ENCODE measurements at places on chromosomes 1 and 21.

GRCh38 chr1:25873120-25873519 is 2.4 kb downstream of the PAQR7 start:
- DNase-seq, result no peak

- no peak for DNase-seq
Observed at GRCh38 chr1:59367301-59368007, 70.6 kb downstream of the FGGY start.

DNA sequence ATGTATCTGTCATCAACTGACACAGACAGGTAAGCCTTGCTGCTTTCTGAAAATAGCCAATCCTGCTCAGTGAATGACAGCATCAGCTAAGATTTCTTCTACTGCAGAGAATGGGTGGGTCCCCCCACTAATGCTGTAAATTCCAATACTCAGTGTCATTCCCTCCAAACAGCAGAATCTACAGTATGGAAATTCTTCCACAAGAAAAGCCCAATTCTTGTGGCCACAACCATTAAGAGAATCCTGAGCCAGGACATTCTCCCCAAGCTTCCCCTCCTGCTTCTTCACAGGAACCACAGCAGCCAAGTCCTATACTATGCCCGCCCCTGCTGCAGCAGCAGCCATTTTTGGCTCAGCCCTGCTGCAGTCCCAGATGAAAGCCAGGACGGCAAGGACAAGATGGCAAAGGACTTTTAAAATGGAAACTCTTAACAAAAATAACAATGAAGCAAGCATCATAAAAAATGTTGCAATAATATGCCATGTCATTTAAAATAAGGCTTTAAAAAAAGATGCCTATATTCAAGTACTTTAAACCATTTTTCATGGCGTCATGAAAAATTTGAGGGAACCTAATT is 26.8 kb downstream of the EIF4G3 start:
- no peak for DNase-seq

GRCh38 chr1:22747021-22747734 is 36.5 kb downstream of the EPHB2 start:
- no peak for DNase-seq

DNA sequence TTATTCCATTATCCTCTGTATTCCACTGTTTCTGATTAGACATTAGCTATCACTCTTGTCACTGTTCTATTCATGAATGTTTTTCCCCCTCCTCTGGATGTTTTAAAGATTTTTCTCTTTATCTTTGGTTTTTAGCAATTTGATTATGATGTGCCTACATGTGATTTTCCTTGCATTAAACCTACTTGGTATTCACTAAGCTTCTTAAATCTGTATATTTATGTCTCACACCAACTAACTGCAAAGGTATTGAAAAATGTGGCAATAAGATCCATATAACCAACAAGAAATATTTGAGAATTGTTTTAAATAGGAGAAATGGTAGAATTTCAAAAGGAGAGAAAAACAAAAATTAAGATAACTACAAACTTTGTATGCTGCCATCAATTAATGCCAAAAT is 25.2 kb downstream of the FAF1 start:
- DNase-seq, result no peak

DNA sequence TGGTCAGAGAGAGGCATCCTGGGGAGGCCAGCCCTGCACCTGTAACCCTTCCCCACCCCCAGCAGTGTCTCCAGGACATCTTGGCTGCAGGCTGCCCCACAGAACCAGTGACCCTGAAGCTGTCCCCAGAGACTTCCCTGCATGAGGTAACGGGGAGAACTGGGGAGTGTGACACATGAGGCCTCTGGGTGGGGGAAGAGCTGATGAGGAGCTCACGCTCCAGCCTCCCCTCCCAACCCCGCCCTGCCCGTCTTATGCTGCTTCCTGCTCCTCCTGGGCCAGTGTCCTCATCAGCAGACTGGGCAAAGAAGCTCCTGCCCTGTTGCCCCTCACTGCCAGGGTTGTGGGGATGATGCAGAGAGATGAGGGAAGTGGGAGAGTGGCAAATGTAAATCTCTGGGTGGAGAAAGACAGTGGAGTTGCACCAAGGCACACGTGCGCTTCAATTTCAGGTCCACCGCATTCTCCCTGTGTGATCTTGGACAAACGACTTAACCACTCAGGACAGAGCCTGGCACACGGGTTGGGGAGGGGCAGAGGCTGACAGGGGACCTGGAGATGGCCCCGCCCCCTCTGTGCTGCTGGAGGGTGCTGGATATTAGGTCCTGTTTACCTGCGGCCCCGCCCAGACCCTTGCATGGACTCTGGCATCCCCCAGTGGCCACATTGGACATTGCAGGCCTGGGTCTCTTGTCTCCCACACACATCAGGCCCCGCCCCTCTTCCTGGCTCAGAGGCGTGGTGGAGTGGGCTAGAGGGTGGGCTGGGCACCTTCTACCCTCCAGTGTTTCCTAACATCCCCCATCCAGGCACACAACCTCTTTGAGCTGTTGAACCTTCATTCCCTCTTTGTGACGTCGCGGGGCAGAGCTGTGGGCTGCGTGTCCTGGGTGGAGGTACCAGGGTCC is 12.3 kb downstream of the CLCNKB start:
- peak; percentile 81 for DNase-seq

- no peak for DNase-seq
Observed at GRCh38 chr1:243406424-243406823, 150.6 kb downstream of the SDCCAG8 start.

DNA sequence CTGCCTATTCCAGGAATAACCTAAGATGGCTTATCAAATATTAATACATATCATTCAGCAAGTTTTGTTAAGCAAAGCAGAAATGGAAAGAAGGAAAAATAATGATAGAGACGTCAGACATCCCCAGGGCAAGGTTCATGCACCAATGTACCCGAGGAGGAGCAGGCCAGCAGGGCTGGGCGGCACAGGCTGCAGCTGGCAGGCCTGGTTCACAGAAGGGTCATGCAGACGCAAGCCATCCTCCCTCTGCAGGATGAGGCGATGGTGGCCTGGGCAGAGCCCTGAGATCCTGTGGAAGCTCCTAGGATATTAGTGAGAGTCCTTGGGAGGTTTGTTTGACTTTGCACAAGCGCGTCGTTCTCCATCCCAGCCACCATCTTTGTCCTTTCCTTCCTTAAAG is 30.0 kb downstream of the BATF3 start:
- no peak for DNase-seq

DNA sequence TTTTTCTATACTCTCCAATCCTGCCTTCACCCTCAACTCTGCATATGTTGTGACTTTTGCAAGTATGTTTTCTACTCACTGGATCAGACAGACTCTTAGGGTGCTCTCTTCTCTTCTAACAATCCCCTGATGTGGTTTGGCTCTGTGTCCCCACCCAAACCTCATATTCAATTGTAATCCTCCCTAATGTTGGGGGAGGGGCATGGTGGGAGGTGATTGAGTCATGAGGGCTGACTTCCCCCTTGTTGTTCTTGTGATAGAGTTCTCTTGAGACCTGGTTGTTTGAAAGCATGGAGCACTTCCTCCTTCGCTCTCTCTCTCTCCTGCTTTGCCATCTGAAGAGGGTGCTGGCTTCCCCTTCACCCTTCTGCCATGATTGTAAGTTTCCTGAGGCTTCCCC is 148.9 kb upstream of the IGSF21 start:
- DNase-seq, result no peak

DNA sequence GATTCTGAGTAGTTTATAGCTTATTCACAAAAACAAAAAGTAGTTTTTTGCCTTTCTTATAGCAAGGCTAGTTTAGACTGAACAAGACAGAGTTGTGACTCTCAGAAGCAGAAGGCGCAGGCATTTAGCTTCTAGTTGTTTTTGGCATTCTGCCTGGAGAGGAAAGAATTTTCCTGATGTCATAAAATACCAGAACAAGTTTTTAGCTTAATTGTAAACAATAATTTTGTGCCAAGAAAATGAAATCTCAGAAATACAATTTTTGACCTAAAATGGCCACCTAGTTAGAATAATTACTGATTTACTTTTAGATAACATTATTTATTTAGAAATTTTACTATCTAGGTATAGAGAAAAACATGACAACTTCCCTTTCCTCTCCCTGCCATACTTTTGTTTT is 1.0 kb downstream of the DNAJB4 start:
- no peak for DNase-seq

DNA sequence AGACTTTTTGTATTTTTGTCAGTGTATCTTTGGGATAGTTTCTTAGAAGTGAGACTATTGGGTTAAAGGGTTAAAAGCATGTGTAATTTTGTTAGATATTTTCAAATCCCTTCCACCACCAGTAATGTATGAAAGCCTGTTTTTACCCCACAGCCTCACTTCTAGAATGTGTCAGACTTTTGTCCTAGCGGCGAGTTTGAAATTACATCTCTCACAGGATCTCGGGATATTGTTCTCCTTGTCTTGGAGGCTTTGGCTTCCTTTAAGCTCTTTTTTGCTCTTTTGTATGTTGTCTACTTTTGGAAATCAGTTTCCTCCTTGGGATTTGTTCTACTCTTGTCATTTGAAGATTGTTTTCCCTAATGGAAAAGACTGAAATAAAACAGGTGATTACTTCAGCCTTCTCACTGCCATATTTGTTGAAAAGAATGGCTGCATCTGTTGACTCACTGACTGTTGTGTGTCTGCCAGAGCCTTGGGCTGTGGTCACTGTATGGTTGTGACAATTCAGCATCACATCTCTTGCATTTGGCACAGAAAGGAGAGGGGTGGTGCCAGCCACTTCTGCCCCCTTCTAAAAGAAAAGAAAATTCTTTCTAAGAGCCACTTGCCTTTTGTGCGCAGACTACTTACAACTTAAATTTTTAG is 22.6 kb downstream of the ST3GAL3 start:
- no peak for DNase-seq

GRCh38 chr21:34926803-34927467 is 122.2 kb downstream of the RUNX1 start:
- no peak for DNase-seq

- DNase-seq, result no peak
Observed at GRCh38 chr1:161091796-161092507, 2.6 kb upstream of the NECTIN4 start.

DNA sequence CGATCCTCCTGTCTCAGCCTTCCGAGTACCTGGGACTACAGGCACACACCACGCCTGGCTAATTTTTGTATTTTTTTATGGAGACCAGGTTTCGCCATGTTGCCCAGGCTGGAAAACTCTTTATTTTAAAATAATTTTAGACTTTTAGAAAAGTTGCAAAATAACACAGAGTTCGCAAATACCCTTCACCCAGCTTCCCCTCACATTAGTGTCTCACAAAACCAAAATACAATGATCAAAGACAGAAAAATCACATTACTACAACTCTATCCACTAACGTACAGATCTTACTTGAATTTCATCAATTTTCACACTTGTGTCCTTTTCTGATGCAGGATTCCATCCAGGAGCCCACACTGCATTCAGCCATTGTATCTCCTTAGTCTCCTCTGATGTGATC is 58.8 kb upstream of the ERRFI1 start:
- DNase-seq, result no peak

- DNase-seq, result no peak
Observed at GRCh38 chr1:204104331-204105130, 31.6 kb downstream of the SOX13 start.

DNA sequence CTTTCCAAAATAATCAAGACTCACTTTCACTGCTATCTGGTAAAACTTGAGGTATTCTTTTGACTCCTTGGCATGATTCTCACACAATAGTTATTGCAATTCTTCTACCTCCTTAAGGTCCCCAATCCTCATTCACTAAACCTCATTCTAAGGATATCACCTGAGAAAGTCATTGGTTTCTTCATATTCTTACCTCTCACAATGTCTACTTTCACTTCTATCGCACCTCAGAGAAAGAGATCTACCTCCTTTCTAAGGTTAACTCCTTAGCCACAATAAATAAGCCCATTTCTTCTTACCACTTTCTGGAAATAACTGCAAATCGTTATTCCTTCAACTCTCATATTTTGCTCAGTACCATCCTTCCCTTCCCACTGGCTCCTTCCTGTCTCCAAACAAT is 18.7 kb downstream of the HNRNPR start:
- DNase-seq, result no peak

DNA sequence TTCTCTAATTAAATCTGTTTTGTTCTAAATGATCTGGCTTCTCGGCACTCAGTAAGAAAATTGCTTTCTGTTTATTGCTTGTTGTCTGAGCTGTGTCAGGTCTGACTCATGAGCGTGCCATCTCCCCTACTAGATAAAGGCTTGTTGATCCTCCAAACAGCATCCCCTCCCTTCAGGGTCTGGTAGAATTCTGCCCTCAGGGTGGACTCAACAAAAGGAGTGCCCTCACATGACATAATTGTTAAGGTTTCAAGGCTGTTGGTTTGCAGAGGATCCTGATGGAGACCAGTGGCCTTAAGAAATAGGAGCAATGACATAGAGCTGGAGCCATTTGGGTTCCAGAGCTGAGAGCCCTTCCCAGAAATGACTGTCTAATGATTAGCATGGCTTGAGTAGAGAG is 36.0 kb upstream of the ATP2B4 start:
- DNase-seq, result no peak

GRCh38 chr1:162562470-162562828 is 927 bp downstream of the UAP1 start:
- DNase-seq, result no peak
